Panc1 (cell line): ENCODE measurements at places on chromosomes 13 and 19.

GRCh38 chr13:45873491-45874325 is 22.2 kb upstream of the SIAH3 start:
- DNase-seq: no peak

GRCh38 chr13:113124211-113124970 is 1.8 kb downstream of the F10 start:
- no peak for DNase-seq

GRCh38 chr19:48806818-48807589 is 3.8 kb downstream of the BCAT2 start:
- DNase-seq: no peak

DNA sequence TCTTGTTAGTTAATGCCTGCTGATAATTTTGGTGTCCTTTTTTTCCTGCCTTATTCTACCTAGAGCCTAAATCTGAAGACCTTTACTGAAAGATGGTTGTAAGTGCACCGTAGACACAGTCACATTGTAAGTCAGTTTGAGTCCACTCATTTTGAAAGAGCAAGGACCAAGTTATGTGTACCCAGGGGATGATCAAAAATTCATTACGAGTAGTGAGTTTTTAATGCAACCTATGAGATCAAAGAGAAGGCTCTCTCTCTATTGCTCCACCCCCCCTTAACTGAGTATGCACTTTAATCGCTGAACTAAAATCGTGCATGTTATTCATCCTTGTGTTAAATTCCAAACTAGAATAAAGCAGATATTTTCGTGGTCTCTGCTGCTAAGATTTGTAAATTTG is 1.8 kb downstream of the RAP2A start:
- no peak for DNase-seq

DNA sequence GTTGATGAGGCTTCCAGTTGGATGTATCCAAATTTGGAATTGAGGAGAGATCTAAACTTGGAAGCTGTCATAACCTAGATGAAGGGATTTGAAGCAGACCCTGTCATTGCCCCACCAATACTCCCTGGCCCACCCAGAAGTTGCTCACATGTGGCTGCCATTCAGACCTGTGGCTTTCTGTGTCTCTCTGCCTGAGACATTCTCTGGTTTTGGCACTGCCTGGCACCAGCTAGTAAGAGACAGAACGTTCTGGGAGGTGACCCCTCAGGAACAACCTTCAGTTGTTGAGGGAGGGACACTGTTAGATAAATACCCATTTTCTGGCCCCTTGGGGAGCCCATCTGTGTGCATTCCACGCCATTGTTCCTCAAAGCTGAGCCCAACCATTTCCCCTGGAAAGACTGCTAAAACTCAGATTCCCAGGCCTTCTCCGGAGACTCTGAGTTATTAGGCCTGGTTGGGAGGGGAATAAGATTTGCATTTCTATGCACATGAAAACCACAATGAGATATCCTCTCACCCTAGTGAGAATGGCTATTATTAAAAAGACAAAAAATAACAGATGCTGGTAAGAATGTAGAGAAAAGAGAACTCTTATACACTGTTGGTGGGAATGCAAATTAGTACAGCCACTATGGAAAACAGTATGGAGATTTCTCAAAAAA is 290.4 kb downstream of the TSHZ3 start:
- DNase-seq: no peak

- no peak for DNase-seq
These were observed 7.7 kb downstream of the PLK5 start for GRCh38 chr19:1531587-1531986.

DNA sequence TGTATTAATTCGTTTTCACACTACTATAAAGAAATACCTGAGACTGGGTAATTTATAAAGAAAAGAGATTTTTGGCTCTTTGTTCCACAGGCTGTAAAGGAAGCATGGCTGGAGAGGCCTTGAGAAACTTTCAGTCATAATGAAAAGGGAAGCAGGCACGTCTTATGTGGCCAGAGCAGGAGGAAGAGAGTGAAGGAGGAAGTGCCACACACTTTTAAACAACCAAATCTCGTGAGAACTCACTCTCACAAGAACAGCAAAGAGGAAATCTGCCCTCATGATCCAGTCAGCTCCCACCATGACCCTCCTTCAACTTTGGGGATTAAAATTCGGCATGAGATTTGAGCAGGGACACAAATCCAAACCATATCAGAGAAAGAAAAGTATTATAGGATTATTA is 1255.9 kb upstream of the MIR17HG start:
- DNase-seq: no peak

- peak; percentile 82 for DNase-seq
These were observed 23.5 kb downstream of the RHPN2 start for GRCh38 chr19:33040994-33041827.

GRCh38 chr19:35352448-35353304 is 5.0 kb downstream of the FFAR1 start:
- DNase-seq: peak; percentile 73

GRCh38 chr13:79874396-79875360 is 393.7 kb downstream of the NDFIP2 start:
- no peak for DNase-seq

- no peak for DNase-seq
These were observed 18.7 kb downstream of the CACNG7 start for GRCh38 chr19:53927739-53928138.

GRCh38 chr13:26469602-26470001 is 87.9 kb upstream of the WASF3 start:
- DNase-seq: no peak

- DNase-seq: no peak
These were observed 170.4 kb downstream of the FGF14 start for GRCh38 chr13:102231479-102231878.

- DNase-seq: peak; percentile 20
These were observed 175.2 kb downstream of the TDRD3 start for GRCh38 chr13:60572003-60572798.

GRCh38 chr19:40560092-40560507 is 16.6 kb upstream of the SHKBP1 start:
- DNase-seq: no peak

GRCh38 chr19:8526345-8527091 is 12.6 kb upstream of the ZNF414 start:
- DNase-seq: no peak

GRCh38 chr19:39315933-39316332 is 4.7 kb downstream of the LRFN1 start:
- DNase-seq: no peak

- no peak for DNase-seq
These were observed 15.3 kb downstream of the DYRK1B start for GRCh38 chr19:39818626-39819097.

DNA sequence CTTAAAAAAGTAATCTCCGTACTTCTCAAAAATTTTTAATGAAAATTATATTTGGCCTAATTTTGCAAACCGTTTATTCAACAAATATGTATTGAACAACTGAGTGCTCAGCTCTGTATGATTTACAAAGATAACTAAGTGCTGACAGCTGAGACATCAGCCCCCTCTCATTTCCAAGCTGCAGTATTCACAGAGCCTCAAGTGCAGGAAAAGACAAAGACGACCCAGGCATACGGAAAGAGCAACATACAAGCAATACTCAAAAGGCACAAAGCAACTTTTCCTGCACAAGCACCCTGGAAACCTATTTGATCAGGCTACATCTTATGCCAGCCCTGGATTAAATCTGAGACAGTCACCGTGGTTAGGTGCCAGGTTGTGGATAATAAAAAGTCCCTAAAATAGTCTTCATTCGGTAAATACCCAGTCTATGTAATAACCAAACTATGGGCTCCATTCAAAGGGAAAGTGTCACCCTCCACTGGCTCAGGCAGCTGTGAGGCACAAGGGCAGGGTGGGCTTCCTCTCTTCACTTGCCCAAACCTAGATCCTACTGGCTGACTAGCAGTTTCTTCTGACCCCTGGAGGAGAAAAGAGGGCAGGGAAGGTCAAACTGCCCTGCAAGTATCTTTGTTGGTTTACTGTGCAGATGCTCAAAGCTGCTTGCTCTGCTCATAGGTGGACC is 65.5 kb downstream of the TBC1D4 start:
- no peak for DNase-seq

DNA sequence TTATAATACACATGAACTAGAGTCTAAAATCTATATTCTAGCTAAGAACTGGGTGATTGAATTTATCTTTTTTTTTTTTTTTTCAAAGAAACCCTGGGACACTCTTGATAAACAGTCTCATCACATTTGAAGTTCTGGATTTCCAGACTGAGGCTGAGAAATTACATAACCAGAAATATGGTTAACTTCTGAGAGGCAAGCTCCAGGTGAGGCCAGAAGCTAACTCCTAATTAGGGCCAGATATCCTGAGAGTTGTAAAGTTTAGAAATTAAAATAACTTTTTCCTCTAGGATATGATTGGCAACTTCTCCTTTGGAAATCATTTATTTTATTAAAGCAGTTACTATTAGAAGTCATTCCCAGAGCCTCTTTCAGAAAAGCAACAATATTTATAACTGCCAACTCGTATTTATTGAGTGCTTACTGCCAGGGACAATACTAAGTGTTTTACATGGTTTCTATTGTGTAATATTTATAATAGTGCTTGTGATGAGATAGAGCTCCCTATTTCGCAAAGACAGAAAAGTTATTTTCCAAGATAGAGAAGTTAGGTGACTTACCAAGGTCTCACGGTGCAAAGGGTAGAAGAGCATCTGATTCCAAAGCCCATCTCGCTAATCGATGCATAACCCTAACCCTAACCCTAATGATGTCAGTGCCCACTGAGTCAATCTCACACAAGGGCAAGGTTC is 187.7 kb downstream of the DCT start:
- DNase-seq: no peak

GRCh38 chr19:3366753-3367627 is 607 bp downstream of the NFIC start:
- no peak for DNase-seq

GRCh38 chr19:48506138-48506733 is 5.4 kb downstream of the LMTK3 start:
- DNase-seq: no peak

DNA sequence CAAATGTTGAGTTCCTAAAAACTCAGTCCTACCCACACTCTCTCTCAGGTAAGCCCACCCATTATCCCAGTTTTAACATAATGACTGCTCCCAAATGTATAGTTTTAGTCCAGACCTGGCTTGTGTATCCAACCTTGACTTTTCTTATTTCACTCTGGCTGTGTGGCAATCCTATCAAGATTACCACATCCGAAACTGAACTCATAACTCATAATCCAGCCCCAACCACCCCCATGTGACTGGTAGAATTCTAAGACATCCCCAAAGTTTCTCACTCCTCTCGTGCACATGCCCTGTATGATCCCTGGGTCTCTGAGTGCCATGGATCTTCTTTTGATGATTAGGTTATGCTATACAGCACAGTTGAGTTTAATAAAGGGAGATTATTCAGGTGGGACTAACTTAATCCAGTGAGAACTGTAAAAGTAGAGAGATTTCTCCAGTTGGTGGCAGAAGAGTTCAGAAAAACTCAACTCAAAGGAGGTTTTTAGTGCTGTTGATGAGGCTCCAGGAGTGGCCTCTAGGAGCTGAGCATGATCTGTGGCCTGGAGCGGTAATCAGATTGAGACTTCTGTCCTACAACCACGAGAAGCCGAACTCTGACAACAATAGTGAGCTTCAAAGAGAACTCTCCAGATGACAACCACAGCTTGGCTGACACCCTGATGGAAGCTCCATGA is 413.4 kb downstream of the ZNF536 start:
- DNase-seq: no peak

GRCh38 chr19:38277969-38278680 is 13.8 kb downstream of the SPINT2 start:
- no peak for DNase-seq

- no peak for DNase-seq
These were observed 47.4 kb downstream of the FLT3 start for GRCh38 chr13:28052945-28053344.

DNA sequence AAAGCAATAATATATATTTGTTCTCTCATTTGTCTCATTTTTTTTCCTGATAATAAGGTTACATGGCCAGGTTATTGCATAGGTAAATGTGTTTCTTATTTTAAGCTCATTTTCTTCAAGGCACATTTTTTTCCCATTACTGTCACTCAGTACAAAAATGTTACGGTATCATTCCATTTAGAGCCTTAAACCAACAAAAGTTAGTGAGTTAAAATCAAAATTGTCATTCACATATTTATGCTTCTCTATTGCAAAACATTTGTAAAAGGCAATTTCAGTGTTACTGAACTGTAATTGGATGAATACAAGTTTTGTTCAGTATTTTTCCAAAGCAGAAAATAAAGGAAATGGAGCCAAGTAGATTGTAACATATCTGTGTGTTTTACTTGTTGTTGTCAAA is 117.6 kb upstream of the MAB21L1 start:
- no peak for DNase-seq

- no peak for DNase-seq
These were observed 284.7 kb downstream of the TSHZ3 start for GRCh38 chr19:31064491-31064890.

DNA sequence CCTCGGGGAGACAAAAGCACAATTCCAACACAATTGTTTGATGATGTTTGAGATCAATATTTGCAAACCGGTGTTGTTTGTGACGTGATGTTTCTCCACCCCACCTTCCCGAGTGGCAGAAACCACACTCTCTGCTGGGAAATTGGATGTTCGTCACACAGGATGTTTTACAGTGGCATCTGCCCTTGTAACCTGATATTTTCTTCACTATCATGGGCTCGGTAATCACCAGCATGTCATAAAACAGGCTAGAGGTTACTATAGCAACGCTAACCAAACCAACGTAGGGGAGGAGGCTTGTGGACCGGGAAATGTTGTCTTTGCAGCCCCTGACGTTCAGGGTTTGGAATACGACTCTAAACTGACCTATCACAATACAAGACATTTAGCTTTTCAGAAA is 454.5 kb downstream of the IRS2 start:
- no peak for DNase-seq

- no peak for DNase-seq
These were observed 145.9 kb downstream of the DACH1 start for GRCh38 chr13:71721104-71721503.

GRCh38 chr13:110371550-110372465 is 64.7 kb downstream of the COL4A2 start:
- DNase-seq: no peak
